ENCODE measurements at places on chromosomes 1 and 21. TPM values are rescaled to one million over a fixed set of nuclear protein-coding genes. Genes with fewer than 3 reads are reported as not detected.

The ITGB2 gene
- 0.80 TPM for total RNA-seq

The S100A4 gene
- total RNA-seq = 1,693 TPM

The ARHGEF16 gene
- total RNA-seq = 5.1 TPM

The HLX gene
- total RNA-seq = 5.0 TPM

The RCSD1 gene
- total RNA-seq = 0.06 TPM

All from A549 treated with DMSO at 1 μM for 4 hours (cell line).